ENCODE measurements at places on chromosomes 4 and X. TPM values are rescaled to one million over a fixed set of nuclear protein-coding genes. Genes with fewer than 3 reads are reported as not detected.

- DNase-seq: no peak
Observed at GRCh38 chrX:56791456-56791855, 62.4 kb downstream of the NBDY start.

Gene GSX2
- total RNA-seq: not detected

- no peak for DNase-seq
Observed at GRCh38 chr4:75880278-75880677, 22.0 kb downstream of the PPEF2 start.

Gene FRG2
- total RNA-seq: not detected

GRCh38 chr4:186569533-186570192, 14.3 kb upstream of the MTNR1A start:
- no peak for DNase-seq
